ENCODE measurements at places on chromosomes 12 and 14.

DNA sequence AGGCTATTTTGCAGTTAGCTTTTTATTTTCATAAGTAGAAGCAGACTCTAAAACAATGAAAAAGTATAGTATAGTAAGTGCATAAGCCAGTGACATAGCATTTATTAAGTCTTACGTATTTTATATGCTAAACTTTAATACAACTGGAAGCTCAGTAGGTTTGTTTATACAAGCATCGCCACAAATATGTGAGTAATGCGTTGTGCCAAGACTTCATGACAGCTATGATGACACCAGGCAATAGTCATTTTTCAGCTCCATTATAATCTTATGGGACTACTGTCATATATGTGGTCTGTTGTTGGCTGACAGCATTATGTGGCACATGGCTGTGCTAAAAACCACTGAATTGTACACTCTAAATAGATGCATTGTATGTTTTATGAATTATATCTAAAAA, 40.3 kb downstream of the SLC38A2 start:
- no peak for DNase-seq

DNA sequence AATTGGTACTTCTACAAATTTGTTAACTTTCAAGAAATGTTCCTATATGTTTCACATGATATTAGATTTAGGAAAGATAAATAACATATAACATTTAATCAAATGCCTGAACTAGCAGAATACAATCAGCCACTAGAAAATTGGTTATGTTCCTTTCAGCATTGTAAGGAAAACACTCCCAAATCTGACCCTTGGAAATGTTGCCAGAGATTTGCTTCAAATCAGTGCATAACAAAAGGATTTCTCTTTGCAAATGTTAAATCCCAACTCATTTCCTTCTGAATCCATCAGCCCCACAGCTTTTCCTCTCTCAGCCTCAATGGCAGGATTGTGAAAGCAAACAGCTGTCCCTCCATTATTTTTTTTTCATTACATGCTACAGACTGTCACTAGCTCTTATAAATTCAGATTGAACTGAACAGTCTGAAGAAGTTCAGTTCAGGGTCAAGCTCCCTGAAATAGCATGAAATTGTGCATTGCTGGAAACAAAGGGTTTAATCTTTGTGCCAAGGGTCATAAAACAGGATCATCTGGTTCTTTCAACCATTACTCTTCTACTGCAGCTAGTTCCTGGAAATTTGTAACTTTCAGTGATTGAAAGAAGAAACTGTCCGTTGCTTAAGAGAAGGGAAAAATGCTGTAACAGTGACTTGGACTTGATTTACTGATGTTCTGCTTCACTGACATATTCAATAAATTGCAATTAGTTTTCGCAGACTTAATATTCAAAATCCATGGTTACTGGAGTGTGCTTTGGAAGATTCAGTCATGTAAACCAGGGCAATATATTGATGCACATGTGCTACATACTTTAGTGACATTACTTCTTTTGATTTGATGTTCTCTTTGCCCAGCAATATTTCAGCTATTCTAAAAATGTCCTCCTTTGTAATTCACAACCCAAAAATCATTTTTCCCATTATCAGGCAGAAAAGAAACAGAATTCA, 246.4 kb downstream of the RPL10L start:
- no peak for DNase-seq

DNA sequence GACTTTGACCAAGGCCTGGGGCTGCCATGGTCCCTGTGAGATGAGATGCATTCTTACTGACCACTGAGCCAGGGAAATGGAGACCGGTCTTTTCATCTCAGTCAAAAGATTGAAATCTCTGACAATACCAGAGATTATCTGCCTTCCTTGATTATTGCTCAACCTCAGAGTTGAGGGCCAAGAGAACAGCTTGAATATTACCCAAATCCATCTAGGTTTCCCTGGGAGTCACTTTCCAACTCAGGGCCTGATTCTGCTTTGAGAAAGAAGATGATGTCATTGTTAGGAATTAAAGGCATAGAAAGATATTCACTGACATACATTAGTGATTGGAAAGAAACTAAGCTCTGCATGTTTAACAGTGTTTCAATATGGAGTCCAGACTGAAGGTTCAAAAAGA, 515.9 kb upstream of the TBX3 start:
- DNase-seq: no peak

- no peak for DNase-seq
Observed at GRCh38 chr12:110046451-110047187, 1.7 kb downstream of the C12orf76 start.

DNA sequence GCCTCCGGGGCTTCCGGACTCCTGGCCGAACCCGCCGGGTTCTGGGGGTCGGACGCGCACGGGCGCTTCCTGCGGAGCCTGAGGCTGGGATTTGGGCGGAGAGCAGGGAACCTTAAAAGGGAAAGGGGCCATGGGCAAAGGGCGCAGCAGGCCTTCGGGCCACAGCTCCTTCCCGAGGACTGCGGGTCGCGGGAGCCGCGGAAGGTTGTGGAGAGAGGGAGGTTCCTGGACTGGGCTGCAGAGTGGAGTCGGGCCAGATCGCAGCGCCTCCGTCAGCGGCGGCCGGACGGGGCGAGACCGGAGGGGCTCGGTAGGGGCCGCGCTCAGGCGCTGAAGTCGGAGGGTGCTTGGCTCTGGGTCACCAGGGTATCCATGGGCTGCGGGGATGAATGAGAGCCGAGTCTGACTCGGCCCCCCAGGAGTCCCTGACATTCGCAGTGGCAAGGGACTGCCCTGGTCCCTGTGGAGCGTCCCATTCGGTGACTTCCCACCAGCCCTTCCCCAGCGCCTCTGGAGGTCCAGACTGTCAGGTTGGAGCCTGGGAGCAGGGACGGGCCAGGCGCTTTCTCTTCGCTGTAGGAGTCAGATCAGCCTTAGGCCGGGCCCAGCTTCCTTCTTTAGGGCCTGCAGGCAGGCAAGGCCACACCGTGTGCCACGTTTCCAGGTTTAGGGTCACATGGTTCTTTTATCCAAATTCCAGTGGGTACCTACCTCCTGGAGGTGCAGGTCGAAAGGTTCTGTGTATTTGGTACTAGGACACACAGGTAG, 938 bp upstream of the SLC25A29 start:
- no peak for DNase-seq

- DNase-seq: no peak
Observed at GRCh38 chr14:26601856-26602255, 4.0 kb upstream of the NOVA1 start.

- no peak for DNase-seq
Observed at GRCh38 chr12:60335745-60336144, 739.9 kb downstream of the SLC16A7 start.

- no peak for DNase-seq
Observed at GRCh38 chr12:115726691-115727090, 550.8 kb downstream of the MED13L start.

DNA sequence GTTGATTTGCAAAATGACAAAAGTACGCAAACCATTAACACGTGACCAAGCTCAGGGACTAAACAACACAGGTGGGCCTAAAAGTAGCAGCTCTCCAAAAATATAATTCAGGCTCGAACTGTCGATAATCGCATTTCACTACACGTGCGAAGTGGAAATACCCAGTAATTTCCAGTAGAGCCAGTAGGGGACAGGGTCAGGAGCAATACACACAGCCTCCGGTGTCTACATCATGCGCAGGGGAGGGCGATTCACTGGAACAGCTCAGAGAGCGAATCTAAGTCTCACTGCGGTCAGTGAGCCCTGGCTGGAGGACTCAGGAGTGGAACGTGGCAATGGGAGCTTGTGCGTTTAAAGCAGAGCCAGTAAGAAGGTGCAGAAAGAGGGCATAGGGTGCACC, 40.4 kb downstream of the SETD3 start:
- no peak for DNase-seq

Measured in activated CD4-positive, alpha-beta T cell treated with anti-CD3 and anti-CD28 coated beads for 36 hours (primary cell).